ENCODE measurements at places on chromosomes 7 and 10.
A peak's percentile ranks its signal among the peaks of the same experiment; 100 is the strongest.

DNA sequence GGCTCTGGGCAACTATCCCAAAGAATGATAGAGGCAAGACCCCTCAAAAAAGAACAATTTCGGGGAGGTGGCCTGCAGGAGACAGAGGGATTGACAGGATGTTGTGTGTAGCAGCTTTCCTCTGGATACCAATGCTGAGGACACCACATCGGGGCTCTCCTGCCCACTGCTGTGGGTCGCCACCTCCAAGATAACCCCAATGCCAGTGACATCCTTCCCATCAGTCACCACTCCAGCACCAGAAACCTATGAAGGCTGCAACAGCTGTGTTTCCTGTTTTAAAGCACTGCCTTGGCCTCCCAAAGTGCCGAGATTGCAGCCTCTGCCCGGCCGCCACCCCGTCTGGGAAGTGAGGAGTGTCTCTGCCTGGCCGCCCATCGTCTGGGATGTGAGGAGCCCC is 17.6 kb downstream of the ARHGAP19 start:
- no peak for DNase-seq

- no peak for DNase-seq
Observed at GRCh38 chr7:44057849-44058758, 7.3 kb downstream of the PGAM2 start.

DNA sequence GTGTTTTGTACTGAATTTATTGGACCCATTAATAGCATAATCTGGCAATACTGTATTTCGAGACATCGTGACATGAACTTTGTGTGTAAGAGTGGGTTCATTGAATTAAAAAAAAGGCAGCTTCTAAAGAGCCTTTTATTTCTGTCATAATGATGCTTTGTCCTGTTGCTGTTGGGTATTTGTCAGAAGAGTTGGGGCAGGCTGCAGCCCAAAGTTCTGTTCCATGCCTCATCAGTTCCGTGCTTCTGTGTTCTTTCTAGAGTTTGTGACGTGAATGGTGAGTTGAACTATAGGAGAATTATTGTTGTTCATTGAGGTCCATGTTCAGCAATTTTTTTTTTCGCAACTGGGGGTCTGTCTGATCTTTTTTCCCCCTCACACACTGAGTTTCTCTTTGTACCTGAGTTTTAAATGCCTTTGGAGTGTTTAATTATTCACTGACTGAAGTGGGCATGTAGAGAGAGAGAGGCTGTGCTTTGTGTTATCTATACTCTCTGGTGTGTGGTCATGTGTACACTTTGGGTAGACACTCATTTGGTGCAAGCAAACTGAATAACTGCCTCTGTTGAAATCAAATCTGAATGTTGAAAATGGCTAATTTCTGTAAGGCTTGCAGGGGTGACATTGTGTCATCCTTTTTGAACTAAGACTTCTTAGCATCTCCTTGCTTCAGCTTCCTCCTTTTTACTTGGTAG is 69.8 kb downstream of the ADD3 start:
- no peak for DNase-seq

DNA sequence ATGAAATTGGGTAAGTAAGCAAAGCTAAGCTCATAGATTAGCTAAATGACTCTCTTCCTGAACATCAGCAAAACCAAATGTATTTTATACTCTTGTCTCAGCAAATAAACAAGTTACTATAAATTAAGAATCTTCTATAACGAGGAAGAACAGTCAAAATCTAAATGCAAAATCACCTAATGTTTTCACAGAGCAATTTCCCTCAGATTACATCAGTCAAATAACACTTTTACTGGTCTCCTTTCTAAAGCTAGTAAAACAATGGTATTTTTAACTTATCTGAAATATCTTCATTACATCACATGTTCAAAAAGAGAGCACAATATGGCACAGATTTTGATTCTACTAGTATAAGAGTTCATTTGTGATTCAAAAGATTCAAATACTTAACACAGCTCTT is 16.5 kb upstream of the GPR22 start:
- DNase-seq: no peak

GRCh38 chr10:33320288-33320687 is 14.2 kb downstream of the NRP1 start:
- DNase-seq: no peak

GRCh38 chr7:101935521-101936141 is 118.2 kb downstream of the CUX1 start:
- no peak for DNase-seq

GRCh38 chr7:47710201-47710935 is 128.5 kb upstream of the TNS3 start:
- DNase-seq: no peak

DNA sequence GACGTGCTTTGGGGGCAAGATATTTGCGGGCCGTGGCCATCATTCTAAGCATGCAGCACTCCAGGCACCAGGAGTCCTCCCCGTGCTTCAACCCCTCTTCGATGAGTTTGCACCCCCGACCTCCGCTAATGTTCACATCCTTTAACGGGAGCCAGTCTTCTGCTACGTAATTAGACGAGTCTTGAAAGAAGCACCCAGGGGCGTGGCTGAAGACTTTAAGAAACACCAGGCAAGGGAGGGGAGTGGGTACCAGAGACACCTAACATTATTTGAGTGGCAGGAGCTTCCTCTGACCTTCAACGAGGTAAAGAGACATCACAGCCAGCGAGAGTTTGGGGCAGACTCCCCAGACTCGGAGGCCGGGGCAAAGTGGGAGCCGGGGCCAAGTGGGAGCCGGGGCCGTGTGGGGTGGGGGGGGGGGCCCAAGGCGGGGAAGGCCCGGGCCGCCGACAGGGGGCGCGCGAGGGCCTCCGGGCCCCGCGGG is 31.1 kb upstream of the TOMM7 start:
- no peak for DNase-seq

- peak; percentile 88 for DNase-seq
Observed at GRCh38 chr7:112484671-112485167, 3.9 kb downstream of the LSMEM1 start.

DNA sequence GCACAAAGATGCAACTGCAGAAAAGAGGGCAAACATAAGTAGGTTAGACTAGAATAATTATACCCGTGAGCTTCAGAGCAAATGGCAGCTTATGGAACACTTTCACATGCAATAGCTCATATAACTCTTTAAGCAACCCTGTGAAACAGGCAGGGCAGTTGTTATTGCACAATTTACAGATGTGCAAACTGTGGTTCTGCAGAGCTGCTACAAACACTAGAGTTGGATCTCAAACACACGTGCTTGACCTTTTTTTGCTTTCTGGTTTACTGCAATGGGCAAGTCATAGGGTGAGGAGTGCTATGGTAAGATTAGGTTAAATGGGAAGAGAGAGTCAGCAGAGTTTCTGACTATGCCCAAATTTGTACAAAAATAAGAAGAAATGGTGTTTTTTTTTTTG is 610.8 kb downstream of the GATA3 start:
- DNase-seq: no peak

DNA sequence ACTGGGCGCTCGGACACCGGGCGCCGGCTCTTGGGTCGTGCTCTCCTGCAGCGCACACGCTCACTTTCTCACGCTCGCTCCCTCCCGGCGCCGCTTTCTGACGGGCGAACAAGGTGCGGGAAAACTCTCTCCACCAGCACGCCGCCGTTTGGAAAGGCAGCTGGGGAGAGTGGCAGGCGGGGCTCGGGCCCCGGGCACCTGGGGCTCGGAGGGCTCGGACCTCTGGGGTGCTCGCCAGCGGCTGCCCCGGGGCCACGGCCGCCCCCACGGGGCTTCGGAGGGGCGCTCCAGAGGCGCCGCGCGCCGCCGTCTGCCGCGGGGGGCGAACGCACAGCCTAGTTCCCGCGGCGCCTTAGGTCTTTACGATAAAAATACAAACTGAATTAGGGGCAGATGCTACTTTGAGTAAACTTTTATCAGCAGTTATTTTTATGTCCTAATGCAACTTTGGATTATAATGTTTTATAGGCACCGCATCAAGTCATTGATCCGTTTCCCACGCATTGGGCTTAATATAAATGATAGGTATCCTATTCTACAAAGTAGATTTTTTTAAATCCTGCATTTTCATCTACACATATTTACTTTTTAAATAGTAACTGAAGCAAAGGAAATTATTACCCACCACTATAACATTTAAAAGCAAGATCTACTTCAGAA is 535 bp upstream of the EPC1 start:
- DNase-seq: no peak

DNA sequence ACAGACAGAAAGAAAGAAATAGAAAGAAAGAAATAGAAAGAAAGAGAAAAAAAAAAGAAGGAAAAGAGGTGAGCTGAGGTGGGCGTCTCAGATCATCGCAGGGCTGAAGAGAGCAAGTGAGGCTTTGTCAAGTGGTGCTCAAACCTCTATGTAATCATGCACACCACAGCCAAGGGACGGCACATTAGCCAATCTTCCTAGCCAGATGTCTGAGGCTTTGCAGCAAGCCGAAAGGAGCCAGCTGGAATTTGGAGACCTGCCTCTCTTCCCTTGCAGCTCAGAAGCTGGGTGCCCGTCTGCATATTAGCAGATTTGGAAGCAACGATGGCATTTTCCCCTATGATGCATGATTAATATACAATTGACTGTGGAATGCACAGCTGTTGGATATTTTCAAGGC is 52.5 kb downstream of the ADRA2A start:
- no peak for DNase-seq

- DNase-seq: peak; percentile 69
Observed at GRCh38 chr7:22730921-22731654, 4.1 kb downstream of the IL6 start.

GRCh38 chr7:21426286-21427181 is 1.3 kb upstream of the SP4 start:
- DNase-seq: no peak

DNA sequence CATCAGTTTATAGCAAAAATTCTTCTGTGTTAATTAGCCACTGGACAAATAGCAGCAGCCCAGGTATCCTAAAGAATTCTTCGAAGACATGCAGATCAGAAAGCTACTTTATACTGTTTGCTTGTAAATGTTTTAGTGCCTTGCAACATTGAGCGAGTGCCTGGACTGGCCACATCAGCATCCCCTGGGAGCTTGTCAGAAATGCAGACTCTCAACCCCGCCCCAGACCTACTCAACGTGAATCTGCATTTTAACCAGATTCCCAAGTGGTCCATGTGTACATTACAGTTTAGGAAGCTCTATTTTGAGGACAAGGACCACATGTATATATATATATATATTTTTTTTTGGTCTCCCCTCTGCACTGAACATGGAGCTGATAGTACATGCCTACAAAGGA is 18.5 kb upstream of the PLEKHS1 start:
- no peak for DNase-seq

DNA sequence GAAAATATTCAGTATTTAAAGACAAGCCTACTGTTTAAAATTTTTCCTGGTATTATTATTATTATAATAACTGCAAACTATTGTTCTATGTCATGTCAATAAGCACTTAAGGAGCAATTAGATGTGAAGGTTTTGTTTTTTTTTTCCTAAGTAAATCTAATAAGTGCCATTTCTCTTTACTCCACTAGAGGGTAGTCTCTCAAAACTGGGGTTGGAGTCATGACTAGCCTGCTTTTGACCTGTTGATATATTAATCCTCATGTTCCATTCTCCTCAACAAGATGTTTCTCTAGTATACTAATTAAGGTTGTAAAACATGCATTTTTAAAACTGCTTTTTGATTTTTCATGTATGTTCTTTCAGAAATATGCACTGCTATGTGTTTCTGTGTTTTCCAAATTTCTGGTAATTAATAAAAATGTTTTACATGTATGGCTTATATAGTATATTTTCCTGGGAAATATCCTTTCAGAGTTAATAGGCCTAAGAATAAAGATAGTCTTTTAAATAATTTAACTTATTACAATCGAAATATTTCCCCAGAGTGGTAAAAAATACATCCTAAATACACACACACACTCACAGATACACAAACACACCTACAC is 1.0 kb upstream of the LRRN3 start:
- DNase-seq: peak; percentile 13

GRCh38 chr10:36801660-36802059 is 323.7 kb upstream of the ANKRD30A start:
- no peak for DNase-seq

DNA sequence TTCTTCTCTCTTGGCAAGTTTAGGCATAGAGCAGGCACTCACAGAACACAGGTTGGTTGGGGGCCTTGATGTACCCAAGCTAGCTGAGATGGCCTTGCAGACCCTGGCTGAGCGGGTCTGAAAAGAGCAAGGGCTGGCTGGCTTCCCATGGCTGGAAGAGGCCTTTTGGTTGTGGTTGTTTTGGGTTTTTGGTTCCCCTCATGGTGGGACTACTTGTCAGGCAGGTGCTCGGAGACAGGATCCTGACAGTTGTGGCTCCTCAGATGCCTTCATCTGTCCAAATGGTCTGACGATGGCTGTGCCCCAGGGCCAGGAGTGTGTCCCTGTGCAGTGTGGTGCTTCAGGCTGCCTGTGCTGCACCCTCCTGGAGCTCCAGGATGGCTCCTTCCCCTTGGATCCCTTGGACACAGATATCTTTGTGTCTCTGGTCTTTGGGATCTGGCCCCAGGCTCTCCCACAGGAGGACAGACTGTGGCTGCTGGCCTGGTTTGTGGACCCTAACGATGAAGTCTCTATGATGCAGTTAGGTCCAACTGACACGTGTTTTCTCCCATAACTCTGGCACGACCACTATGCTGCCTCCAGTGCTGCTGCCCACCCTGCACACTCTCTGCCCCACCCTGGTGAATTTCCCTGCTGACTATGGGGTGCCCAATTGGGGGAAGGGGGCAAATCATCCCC is 321.5 kb upstream of the ZNF32 start:
- DNase-seq: no peak

- DNase-seq: peak; percentile 29
Observed at GRCh38 chr10:132572545-132572937, 35.0 kb downstream of the INPP5A start.

DNA sequence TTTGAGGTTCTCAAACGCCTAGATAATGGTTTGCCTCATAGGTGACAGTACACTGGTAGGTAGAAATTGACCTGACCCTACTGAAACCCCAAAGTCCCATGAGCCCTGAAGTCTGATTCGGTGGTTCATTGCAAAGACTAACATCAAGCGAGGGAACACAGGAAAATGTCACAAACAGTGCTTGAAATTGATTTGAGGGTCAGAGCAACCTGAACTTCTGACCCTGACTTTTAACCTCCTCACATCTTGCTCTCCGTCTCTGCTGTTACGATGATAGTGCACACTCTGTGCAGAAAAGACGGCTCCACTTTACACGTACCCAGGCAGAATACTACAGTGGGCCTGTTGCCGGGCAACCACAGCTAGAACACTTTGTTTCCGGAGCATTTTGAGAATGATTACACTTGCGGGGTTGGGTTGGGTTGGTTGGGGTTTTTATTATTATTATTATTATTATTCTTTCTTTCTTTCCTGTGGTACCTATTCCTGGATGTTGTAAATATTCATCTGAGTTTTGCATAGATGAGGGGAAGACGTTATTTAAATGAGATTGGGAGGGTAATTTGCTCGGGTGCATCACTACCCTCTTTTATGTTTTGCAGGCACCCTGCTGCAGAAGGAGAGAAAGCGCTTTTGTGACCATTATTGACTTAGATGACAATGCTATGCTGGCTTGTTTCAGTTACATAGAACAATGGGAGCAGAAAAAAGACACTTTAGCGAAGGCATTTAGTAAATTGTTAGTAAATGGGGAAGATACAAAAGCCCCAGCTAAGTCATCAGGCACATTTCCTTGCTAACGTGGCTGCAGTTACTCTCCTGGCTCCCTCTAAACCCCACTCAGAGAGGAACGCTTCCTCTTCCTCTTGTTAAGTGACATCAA is 438.1 kb upstream of the NRP1 start:
- DNase-seq: no peak
